ENCODE measurements at places on chromosomes 5 and 9.

GRCh38 chr9:76717613-76718012, 46.6 kb upstream of the PCA3 start:
- no peak for DNase-seq

DNA sequence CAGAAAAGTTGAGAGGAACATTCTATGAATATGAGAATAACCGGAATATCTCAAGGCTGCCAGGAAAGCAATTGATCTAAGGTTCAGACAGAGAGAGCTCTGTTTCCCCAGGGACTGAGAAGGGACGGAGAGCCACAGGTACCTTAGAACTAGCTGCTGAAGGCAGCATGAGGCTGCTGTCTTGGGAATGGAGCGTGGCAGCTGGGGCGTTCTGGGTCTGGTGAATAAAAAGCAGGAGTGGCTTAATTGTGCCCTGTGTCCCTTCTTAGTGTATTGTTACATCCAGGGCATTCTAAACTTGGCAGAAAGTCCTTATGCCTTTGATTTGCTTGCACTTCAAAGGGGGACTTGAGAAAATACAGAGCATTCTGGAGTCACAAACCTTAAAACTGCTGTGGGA, 434.5 kb downstream of the KDM4C start:
- DNase-seq = no peak

DNA sequence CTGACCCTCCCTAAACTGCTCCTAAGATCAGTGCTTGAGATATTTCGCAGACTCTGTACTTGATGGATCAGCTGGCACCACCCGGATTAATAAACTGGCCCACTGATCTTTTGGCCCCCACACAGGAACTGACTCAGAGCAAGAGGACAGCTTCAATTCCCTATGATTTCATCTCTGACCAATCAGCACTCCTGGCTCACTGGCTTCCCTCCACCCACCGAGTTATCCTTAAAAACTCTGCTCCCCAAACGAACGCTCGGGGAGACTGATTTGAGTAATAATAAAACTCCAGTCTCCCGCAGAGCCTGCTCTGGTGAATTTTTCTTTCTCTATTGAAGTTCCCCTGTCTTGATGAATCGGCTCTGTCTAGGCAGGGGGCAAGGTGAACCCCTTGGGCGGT, 36.5 kb upstream of the CD180 start:
- no peak for DNase-seq

- DNase-seq = no peak
Observed at GRCh38 chr5:157729858-157730257, 1.4 kb upstream of the THG1L start.

- no peak for DNase-seq
Observed at GRCh38 chr5:180598316-180598701, 7.0 kb upstream of the SCGB3A1 start.

GRCh38 chr5:63963080-63963735, 963 bp upstream of the HTR1A start:
- no peak for DNase-seq
